ENCODE measurements at places on chromosomes 1 and 21. TPM values are rescaled to one million over a fixed set of nuclear protein-coding genes. Genes with fewer than 3 reads are reported as not detected.

GRCh38 chr1:162213281-162213912 is 143.9 kb downstream of the NOS1AP start:
- peaks cover 8% of the 10 kb centered on the region for H3K27me3 ChIP-seq
- DNase-seq: no peak
- no peak overlapping the region for H3K27ac ChIP-seq
- no peaks in the 10 kb centered on the region for H3K4me1 ChIP-seq
- H3K36me3 ChIP-seq: no peaks in the 10 kb centered on the region

GRCh38 chr1:209929751-209930150 is 8.3 kb upstream of the SYT14 start:
- H3K4me3 ChIP-seq: no peak overlapping the region
- H3K27ac ChIP-seq: no peak overlapping the region
- no peak for DNase-seq
- H3K36me3 ChIP-seq: no peaks in the 10 kb centered on the region
- peaks cover 11% of the 10 kb centered on the region for H3K27me3 ChIP-seq

- H3K36me3 ChIP-seq: peaks cover 4% of the 10 kb centered on the region
- no peak overlapping the region for H3K27ac ChIP-seq
- H3K4me1 ChIP-seq: peaks cover 29% of the 10 kb centered on the region
- no peaks in the 10 kb centered on the region for H3K27me3 ChIP-seq
- no peak for DNase-seq
Measured at GRCh38 chr1:183583466-183583865, 6.8 kb downstream of the NCF2 start.

- peaks cover 77% of the 10 kb centered on the region for H3K4me1 ChIP-seq
- DNase-seq: peak; percentile 70
- H3K36me3 ChIP-seq: peaks cover 42% of the 10 kb centered on the region
- H3K27ac ChIP-seq: peak overlapping the region; percentile 90
Measured at GRCh38 chr1:167447521-167448136, 70.7 kb downstream of the CD247 start.

- DNase-seq: no peak
- H3K27ac ChIP-seq: no peak overlapping the region
- no peaks in the 10 kb centered on the region for H3K4me1 ChIP-seq
Measured at GRCh38 chr1:60833173-60833572, 249.2 kb upstream of the NFIA start.

- no peak for DNase-seq
- H3K36me3 ChIP-seq: peaks cover 12% of the 10 kb centered on the region
- no peak overlapping the region for H3K4me3 ChIP-seq
- peaks cover 1% of the 10 kb centered on the region for H3K27me3 ChIP-seq
- no peak overlapping the region for H3K27ac ChIP-seq
- no peaks in the 10 kb centered on the region for H3K4me1 ChIP-seq
Measured at GRCh38 chr21:44418108-44418875, 37.0 kb upstream of the LRRC3 start.

DNA sequence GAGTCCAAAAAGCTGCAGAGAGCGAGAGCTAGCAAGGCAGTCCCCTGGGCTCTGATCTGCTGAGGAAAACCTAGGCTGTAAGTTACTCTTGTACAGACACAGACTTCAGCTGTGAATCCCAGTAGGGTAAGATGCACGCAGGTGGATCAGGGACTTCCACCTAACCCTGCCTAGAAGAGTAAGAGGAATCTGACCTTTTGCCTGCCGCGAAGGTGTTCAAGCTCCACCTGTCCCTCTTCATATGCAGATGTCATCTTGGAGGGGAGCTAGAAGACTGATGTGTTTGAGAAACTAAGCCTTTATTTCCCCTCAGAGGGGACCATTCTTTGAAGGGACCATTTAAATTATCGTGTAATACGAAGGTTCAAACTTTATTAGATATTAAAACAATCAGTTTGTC is 108.6 kb upstream of the USP24 start:
- peaks cover 2% of the 10 kb centered on the region for H3K27me3 ChIP-seq
- no peak for DNase-seq
- no peaks in the 10 kb centered on the region for H3K4me1 ChIP-seq
- H3K4me3 ChIP-seq: no peak overlapping the region
- H3K36me3 ChIP-seq: no peaks in the 10 kb centered on the region

- H3K27ac ChIP-seq: no peak overlapping the region
- H3K4me3 ChIP-seq: no peak overlapping the region
- H3K4me1 ChIP-seq: no peaks in the 10 kb centered on the region
- no peaks in the 10 kb centered on the region for H3K27me3 ChIP-seq
- DNase-seq: no peak
Measured at GRCh38 chr1:232404981-232405731, 224.8 kb downstream of the SIPA1L2 start.

GRCh38 chr1:42998386-42998785 is 39.7 kb upstream of the SLC2A1 start:
- no peak overlapping the region for H3K27ac ChIP-seq
- DNase-seq: no peak
- H3K4me3 ChIP-seq: no peak overlapping the region
- H3K36me3 ChIP-seq: no peaks in the 10 kb centered on the region
- H3K4me1 ChIP-seq: no peaks in the 10 kb centered on the region

DNA sequence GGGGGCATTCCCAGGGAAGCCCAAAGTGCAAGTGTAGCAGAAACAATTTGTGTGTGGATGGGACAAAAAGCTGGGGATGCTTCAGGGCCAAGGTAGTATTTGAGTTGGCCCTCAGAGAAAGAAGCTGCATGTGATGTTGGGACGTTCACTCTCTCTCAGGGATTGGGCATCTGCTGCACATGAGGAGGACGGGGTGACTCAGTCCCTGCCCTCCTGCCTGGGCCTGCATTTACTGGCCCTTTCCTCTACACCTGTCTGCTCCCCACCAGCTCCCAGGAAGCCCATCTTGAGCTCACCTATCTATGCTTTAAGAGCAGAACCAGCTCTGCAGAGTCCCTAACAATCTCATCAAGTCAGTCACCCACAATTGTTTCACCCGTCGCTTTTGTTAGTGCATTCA is 23.5 kb upstream of the MPZL1 start:
- DNase-seq: no peak
- peaks cover 51% of the 10 kb centered on the region for H3K36me3 ChIP-seq
- H3K4me1 ChIP-seq: peaks cover 3% of the 10 kb centered on the region
- H3K27me3 ChIP-seq: no peaks in the 10 kb centered on the region
- H3K4me3 ChIP-seq: no peak overlapping the region

GRCh38 chr1:79974659-79975058 is 968.1 kb upstream of the ADGRL4 start:
- DNase-seq: no peak
- no peaks in the 10 kb centered on the region for H3K4me1 ChIP-seq

DNA sequence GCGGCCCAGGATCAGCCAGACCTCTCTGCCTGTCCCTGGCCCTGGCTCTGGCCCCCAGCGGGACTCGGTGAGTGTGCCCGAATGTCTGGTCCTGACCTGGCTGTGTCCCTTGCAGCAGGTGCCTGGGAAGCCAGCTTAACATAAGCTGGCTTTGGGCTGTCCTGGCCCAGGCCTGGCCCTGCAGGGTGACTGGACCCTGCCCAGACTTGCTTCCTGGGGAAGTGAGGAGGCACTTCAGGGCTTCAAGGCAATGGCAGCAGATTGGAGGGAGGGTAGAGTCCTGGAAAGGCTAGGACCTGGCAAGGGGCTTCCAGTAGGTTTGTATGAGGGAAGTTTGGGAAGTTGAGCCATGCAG is 16.4 kb downstream of the RPS6KA1 start:
- no peaks in the 10 kb centered on the region for H3K27me3 ChIP-seq
- H3K27ac ChIP-seq: peak overlapping the region; percentile 75
- H3K36me3 ChIP-seq: peaks cover 34% of the 10 kb centered on the region
- peak overlapping the region; percentile 86 for H3K4me3 ChIP-seq
- peaks cover 70% of the 10 kb centered on the region for H3K4me1 ChIP-seq

GRCh38 chr1:62221171-62221570 is 26.5 kb downstream of the L1TD1 start:
- H3K27ac ChIP-seq: no peak overlapping the region
- H3K27me3 ChIP-seq: no peaks in the 10 kb centered on the region
- no peaks in the 10 kb centered on the region for H3K36me3 ChIP-seq
- no peak for DNase-seq
- no peaks in the 10 kb centered on the region for H3K4me1 ChIP-seq
- H3K4me3 ChIP-seq: no peak overlapping the region

DNA sequence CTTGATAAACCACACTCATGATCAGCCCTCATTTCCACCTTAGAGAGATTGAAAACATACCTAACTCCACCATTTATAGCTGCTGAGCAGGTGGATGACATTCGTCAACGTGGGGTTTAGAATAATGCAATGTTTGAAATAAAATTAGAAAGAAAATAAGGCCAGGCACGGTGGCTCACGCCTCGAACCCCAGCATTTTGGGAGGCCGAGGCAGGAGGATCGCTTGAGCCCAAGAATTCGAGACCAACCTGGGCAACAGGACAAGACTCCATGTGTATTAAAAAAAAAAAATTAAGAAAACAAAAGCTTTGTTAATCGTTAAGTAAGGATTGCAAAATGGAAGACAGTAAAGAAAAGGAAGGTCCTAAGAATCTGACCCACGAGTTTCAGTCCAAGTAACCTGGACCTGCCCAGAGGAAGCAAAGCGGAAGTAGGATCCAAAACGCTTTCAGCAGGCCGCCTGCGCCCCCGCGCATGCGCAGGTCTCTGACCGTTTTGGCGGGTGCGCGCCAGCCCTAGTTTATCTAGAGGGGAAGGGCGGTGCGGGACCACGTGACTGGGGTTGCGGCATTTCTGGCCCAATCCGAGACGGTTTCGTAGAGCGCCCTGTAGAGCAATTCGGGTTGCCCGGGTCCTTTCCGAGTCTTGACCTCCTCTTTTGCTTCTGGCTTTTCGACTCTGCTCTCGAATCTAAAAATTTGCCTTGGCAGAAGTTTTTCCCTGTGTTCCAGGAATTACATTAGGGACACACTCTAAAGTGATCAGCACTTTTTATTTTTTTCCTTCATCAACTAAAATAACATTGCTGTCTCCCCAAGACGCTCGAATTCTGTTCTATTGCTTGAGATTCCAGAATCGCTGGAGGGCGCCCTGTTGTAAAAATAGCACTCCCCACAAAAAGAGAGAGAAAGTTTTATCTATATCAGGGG is 22.5 kb downstream of the ANP32E start:
- H3K27me3 ChIP-seq: peaks cover 2% of the 10 kb centered on the region
- DNase-seq: peak; percentile 87
- H3K4me1 ChIP-seq: peaks cover 19% of the 10 kb centered on the region
- H3K27ac ChIP-seq: peak overlapping the region; percentile 94
- peak overlapping the region; percentile 90 for H3K4me3 ChIP-seq

DNA sequence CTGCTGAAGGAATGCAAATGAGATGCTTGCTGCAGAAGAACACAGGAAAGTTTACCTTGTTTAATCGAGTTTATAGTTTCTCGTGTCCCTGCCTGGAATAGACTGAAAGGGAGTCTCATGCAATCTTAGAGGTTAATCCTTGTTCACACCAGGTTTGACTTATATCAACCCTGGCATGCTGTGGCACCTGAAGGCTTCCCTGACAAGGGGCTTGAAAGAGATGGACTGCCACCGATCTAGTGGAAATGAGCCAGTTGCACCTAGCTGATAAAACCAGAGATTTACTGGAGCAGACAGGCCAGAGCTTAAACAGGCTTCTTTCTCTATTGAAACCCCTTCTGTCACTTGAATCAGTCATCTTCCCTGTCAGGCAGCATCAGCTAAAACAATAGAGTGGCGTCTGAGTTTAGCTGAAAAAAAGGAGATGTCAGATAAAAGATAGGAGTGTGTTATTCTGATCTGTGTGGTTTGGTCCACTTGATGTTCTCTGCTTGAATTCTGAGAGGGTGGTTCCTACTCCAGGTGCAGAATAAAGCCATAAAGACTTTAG is 349.7 kb downstream of the RWDD3 start:
- no peaks in the 10 kb centered on the region for H3K4me1 ChIP-seq
- no peak for DNase-seq
- H3K27ac ChIP-seq: no peak overlapping the region
- no peaks in the 10 kb centered on the region for H3K27me3 ChIP-seq

- no peaks in the 10 kb centered on the region for H3K27me3 ChIP-seq
- no peak overlapping the region for H3K4me3 ChIP-seq
- H3K36me3 ChIP-seq: no peaks in the 10 kb centered on the region
- no peaks in the 10 kb centered on the region for H3K4me1 ChIP-seq
- no peak overlapping the region for H3K27ac ChIP-seq
- DNase-seq: no peak
Measured at GRCh38 chr21:24594082-24594481, 1013.2 kb downstream of the MRPL39 start.

DNA sequence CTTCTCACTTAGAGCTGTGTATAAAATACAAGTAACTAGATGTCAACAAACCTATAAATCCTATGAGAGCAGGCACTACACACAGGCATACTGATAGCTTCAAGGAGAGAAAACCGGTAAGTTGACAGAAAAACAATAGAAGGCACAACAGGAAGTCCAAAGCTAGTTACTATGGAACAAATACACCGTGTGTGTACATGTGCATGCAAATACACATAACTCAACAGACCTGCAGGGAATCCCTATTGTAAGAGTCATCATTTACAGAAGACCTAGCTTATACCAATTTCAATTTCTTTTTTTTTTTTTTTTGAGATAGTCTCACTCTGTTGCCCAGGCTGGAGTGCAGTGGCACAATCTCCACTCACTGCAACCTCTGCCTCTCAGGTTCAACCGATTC is 26.3 kb downstream of the JAK1 start:
- H3K27ac ChIP-seq: no peak overlapping the region
- no peak for DNase-seq
- H3K4me3 ChIP-seq: no peak overlapping the region
- no peaks in the 10 kb centered on the region for H3K27me3 ChIP-seq

DNA sequence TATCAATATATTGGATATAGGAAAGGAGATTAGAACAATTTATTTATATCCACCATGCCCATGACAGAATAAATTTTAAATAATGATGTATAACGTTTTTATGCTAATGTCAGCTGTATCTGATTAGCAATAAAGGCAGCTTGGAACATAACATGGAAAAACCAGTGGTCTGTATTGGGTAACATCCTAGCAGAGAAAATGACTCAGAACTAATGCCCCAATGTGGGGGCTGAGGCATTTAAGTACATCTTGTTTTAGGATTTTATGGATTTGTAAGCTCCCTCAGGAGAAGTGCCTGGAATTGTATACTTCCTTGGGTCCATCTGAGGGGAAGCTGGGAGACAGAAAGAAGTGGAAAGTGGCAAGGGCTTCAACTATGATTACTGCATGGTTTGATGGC is 82.3 kb downstream of the HMCN1 start:
- DNase-seq: no peak
- H3K4me1 ChIP-seq: no peaks in the 10 kb centered on the region
- H3K4me3 ChIP-seq: no peak overlapping the region

GRCh38 chr1:24138476-24139221 is 4.3 kb downstream of the IL22RA1 start:
- H3K4me1 ChIP-seq: no peaks in the 10 kb centered on the region
- DNase-seq: no peak
- H3K36me3 ChIP-seq: no peaks in the 10 kb centered on the region
- peaks cover 4% of the 10 kb centered on the region for H3K27me3 ChIP-seq

Gene MAP3K21
- 1.8 TPM for total RNA-seq

Gene MFAP2
- total RNA-seq: not detected

Gene SLC6A17
- total RNA-seq: 0.05 TPM

Gene NPHS2
- total RNA-seq: not detected

Gene SAMD13
- total RNA-seq: 0.34 TPM

Gene ZNF697
- 3.0 TPM for total RNA-seq

Gene TIPRL
- 42.8 TPM for total RNA-seq

Gene ATAD3B
- total RNA-seq: 113 TPM

Gene GJA4
- not detected for total RNA-seq
